ENCODE measurements at places on chromosomes 2 and 18. TPM values are rescaled to one million over a fixed set of nuclear protein-coding genes. Genes with fewer than 3 reads are reported as not detected.

ALPP gene
- polyA plus RNA-seq = not detected

VIL1 gene
- not detected for polyA plus RNA-seq

CYP26B1 gene
- 3.4 TPM for polyA plus RNA-seq

KCNIP3 gene
- polyA plus RNA-seq = 29.5 TPM

CDH2 gene
- polyA plus RNA-seq = 85.4 TPM

PAX3 gene
- polyA plus RNA-seq = not detected

ABCG5 gene
- not detected for polyA plus RNA-seq

NTSR2 gene
- 18.4 TPM for polyA plus RNA-seq

CASP10 gene
- polyA plus RNA-seq = 1.1 TPM

TTLL4 gene
- 13.7 TPM for polyA plus RNA-seq

SEH1L gene
- 39.4 TPM for polyA plus RNA-seq

DNAJC5G gene
- not detected for polyA plus RNA-seq

FKBP7 gene
- polyA plus RNA-seq = 11.1 TPM

TSPYL6 gene
- polyA plus RNA-seq = not detected

CNGA3 gene
- 10.8 TPM for polyA plus RNA-seq

ERFE gene
- polyA plus RNA-seq = 34.0 TPM

G6PC2 gene
- not detected for polyA plus RNA-seq

PARD3B gene
- 4.0 TPM for polyA plus RNA-seq

ARHGAP15 gene
- 1.2 TPM for polyA plus RNA-seq

SPC25 gene
- polyA plus RNA-seq = 22.3 TPM

DNPEP gene
- 43.5 TPM for polyA plus RNA-seq

RGPD3 gene
- not detected for polyA plus RNA-seq

ARHGAP28 gene
- polyA plus RNA-seq = 1.2 TPM

ZNF512 gene
- 40.0 TPM for polyA plus RNA-seq

ERCC3 gene
- 27.5 TPM for polyA plus RNA-seq

RBM44 gene
- polyA plus RNA-seq = not detected

All from brain (organoid and tissue), 16 donors.